ENCODE measurements at places on chromosomes 7 and 10.
A peak's percentile ranks its signal among the peaks of the same experiment; 100 is the strongest.

DNA sequence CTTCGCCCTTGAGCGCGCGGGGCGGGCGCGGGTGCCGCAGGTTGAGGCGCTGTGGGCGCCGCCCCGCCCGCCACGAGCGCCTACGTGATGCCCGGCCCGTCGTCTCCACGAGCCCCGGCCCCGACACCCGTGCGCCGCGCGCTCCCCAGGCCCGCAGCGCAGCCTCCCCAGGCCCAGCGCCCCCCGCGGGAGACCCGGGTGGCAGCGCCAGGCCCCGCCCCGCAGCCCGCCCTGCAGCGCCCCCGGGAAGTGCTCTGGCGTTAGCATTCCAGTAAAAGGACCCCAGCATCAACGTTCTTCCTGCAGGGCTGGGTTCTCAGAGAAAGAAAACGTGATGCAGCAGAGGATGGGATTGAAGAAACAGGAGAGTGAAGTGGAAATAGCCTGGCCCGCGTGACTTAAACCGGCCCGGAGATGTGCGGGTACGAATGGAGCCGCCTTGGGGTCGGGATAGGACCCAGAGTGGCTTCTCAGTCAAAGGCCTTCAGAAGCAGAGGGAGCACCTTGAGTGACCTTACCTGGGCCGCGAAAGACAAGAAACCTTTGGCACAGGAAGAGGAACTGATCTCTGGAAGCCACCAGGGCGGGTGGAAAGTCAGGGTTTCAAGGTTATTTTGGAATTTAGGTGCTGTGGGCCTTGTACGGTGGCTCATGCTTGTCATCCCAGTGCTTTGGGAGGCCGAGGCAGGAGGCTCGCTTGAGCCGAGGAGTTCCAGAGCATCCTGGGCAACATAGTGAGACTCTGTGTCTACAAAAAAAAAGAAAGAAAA, 1.8 kb downstream of the PFKP start:
- no peak for DNase-seq

DNA sequence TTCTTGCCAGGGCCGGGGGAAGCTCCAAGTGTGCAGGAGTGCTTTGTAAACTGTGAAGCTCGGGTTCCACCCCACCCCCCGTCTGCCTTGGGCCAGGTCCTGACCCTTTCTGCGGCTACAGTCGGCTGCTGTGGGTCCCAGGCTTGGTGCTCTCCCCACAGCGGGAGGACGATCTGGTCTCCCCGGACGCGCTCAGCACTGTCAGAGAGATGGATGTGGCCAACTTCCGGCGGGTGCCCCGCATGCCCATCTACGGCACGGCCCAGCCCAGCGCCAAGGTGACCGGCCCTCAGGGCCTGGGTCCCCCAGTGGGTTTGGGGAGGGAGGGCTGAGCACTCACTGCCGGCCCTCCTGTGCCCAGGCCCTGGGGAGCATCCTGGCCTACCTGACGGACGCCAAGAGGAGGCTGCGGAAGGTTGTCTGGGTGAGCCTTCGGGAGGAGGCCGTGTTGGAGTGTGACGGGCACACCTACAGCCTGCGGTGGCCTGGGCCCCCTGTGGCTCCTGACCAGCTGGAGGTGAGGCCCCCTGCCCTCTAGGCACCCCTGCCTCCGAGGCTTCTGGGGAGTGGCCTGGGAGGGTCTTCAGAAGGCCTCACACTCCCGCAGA, 60.3 kb downstream of the PALD1 start:
- DNase-seq = no peak

GRCh38 chr7:107564553-107565298, 955 bp downstream of the DUS4L start:
- DNase-seq = peak; percentile 93

GRCh38 chr7:37323966-37324365, 124.7 kb downstream of the ELMO1 start:
- no peak for DNase-seq

DNA sequence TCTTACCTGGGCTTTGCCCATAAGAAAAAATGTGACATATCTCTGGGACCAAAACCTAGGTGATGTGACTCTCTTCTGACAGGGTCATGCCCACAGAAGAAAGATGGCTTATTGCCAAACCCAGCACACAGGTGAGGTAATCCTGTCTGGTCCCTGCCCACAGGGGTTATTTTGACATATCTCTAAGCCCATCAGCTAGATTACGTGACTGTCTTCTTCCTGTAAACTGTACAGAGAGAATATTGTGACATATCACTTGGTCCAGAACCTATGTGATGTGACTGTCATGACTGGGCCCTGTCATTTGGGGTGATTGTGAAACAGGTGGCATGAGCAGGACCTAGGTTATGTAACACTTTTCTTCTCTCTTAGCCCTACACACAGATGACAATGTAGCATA, 48.8 kb upstream of the ZNF680 start:
- no peak for DNase-seq

DNA sequence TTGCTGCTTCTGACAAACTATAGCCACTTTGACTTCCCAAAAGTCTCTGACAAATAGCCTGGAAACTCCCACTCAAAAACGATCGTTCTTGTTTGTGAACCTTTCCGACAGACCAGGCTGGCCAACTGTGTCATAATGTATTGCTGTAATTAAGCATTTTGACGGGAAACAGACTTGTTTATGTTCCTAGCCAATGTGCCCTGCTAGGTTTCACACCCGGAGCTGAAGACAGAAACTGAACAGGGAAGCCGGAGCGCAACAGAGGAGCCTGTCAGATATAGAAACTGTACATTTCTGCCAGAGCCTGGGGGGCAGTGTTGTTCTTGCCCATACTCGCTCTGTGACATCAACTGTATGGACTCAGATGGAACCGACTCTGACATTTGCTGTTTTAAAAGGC, 55.3 kb upstream of the C7orf33 start:
- peak; percentile 60 for DNase-seq

DNA sequence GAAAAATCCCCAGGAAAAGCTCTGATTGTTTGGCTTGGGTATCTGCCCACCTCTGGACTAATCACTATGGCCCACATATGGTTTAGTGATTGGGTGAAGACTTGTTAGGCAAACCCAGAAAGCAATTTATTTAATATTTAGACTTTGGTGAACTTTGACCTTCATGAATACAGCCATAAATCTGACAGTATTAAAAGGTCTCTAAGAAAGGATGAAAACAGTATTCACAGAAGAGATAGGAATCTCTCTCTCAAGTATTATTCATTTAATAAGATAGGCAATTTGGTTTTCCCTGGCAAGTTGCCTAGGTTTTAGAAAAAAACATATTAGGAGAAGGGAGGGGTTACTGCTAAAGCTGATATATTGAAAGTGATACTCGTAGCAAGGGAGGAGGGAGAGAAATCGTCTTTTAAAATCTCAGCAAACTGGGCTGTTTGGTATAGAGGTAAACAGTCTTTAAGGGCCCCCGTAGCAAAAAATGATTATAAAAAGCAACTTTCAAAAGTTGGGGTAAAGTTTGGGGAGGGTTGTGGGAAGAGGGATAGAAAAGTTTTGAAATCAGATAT, 57.1 kb downstream of the LSMEM1 start:
- DNase-seq = no peak

DNA sequence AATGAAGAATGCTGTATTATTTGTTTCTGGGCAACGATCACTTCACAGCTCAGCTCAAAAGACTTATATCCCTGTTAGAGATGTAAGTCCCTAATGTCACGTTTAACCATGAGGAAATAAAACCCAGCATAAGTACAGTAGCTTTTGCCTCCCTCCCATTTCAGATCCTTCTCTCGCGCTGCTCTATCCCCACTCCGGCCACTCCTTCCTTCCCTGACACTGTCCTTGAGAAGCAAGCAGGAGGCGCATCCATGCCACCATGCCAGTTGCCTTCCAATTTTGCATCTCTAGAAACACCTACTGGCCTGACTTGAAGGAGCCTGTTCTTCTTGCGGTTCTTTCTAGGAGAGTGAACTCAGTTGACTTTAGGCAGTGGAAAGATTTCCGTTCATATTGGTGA, 1.2 kb downstream of the FAM180A start:
- DNase-seq = no peak

DNA sequence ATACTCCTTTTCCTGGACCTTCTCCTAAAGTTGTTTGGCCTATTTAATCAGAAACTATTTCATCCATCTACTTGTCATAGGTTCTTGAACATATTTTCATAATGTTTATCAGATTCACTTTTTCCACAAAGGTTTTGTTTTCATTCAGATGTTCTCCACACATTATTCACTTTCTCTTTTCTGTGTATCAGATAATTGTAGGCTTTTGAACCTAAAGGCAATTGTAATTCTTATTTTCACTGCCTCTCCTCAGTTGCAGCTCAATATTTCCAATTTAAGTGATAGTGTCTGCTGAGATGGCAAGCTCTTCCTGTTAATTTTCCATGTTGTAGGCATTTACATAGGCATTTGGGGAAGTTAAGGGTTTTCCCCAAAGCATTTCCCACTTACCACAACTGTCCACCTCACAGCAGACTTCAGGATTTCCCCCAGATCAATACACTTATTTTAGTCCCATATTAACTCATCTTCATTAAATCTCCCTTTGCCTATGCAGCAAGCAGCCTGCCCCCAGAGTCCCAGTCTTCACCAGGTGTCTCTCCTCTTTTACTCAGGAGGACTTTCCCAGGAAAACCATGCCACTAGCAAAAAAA, 12.3 kb upstream of the IKZF1 start:
- DNase-seq = no peak

DNA sequence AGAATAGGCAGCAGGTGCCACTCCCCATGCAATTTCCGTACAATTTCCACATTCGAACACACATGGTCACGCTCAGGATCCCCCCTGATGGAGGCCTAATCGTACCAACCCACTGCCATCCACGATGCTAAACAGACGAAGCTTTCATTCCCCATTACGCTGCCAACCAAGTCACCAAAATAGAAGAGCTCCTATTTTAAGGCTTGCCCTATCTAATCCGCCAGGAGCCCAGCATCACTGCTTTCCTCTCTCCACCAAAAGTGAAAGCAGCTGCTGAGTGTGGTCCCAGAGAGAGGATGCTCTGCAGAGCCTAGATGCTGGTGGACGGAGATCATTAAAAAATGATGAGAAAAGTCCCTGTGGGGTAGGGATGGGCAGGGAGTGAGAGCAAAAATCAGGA, 43.3 kb downstream of the HSPA12A start:
- DNase-seq = no peak
